ENCODE measurements at places on chromosomes 3 and 15. TPM values are rescaled to one million over a fixed set of nuclear protein-coding genes. Genes with fewer than 3 reads are reported as not detected.

ITIH1 gene
- not detected for total RNA-seq

CADPS gene
- total RNA-seq: not detected

ADAMTS7 gene
- 0.18 TPM for total RNA-seq

ILDR1 gene
- 4.5 TPM for total RNA-seq

CTXND1 gene
- total RNA-seq: not detected

GP9 gene
- not detected for total RNA-seq

SOX14 gene
- not detected for total RNA-seq

DNA sequence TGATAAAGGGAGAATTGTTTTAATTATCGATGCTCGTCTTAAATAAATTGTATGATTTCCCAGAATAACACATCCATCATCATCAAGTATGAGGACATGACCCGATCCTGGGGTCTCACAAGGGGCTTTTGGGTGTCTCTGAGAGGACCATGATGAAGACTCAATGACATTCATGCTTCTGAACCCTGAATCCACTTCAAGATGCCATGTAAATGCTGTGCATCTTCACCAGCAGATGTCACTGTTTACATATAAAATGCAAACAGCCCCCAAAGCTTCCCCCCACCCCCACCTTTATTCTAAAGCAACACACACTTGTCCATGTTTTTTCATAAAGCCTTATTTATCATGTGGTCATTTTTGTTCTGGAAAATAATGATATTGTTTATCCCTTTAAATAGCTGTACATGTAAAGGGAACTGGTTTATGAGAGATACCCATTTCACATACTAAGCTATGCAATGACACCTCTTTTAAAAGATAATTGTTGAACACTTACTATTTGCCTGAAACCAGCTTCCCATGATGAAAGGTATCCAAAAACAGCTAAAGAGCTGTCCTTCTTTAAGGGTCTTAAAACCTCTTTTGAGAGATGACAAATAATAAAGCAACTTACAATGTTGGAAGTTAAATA, 69.7 kb upstream of the UBE3A start:
- DNase-seq: no peak

DNA sequence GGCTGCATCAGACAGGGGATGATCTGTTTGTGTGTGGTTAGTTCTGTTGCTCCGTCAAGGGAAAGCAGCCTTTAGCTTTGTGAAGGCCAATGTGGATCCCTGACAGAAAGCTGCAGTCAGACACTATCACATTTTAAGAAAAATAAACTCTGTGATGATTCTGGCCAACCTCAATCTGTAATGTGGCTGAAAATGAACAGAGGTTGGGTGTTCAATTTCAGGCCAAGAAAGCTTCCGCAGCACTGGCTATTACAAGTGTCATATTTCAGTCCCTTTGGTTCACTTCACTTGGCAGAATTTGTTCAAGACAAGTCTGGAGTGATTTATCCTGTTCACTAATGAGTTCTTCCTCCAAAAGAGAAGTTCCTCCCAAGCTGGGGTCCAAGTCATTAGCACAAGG, 571.8 kb upstream of the IL12A start:
- DNase-seq: no peak

GRCh38 chr15:29134239-29134638, 135.4 kb downstream of the NSMCE3 start:
- DNase-seq: no peak

DNA sequence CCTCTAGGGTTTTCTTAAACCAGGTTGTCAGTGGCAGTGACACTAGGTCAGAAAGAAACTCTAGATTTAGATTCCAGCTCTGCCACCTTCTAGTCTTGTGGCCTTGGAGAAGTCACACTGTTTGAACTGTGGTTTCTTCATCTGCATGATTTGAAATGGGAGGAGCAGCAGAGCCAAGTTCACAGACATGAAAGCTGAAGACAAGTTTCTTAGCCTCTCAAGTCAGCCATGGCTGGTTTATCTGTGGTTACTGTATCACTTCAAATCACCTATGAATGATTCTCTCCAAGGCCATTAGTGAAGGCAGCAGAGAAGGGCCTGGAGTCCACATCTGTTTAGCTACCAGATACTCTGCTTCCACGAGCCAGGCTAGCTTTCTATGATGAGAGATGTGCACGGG, 15.6 kb downstream of the CLEC3B start:
- DNase-seq: no peak

DNA sequence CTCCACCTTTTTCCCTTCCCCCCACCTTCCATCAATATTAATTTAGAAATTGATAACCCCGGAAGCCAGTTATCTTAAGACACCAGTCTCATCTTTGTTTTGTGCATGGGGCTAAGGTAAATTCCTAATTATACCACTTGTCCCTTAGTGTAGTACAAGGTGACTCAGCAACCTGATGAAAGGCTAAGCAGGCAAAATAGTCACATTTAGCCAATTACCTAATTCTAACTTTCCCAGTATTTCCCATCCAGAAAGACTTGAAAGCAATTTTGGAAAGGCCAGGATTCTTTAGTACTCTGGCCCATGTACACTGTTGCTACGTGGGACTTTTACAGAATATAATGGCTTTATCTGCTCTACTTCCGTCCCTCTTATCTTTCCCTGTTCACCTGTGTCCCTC, 72.6 kb downstream of the SETD5 start:
- DNase-seq: no peak

DNA sequence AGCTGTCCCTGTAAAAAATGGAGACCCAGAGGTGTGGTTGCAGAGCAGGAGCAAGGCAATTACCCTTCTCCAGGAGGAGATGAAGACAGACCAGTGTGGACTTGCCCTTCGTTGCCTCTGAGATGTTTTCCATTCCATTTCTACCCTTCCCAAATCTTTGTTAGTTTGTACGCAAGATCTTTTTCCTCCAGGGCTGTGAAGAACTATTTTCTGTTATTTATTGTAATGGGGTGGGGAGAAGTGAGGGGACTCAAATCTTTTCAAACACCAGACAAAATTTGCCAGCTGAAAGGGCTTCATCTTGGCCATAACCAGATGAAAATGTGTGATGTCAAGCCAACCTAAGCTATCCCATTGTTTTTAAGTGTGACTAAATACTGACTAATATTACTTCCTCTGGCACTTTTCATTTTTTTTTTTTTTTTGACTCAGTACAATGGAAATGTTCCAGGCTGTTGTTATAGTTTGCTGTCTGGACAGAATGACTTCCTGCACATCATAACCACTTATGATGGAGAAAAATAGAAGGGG, 271.3 kb upstream of the TPRG1 start:
- no peak for DNase-seq

GRCh38 chr3:32238453-32239306, at the start of gene CMTM8:
Gene CMTM8 (plus strand): TSS chr3:32238680. CDS start chr3:32238973, 293 bp downstream.
- peak; percentile 57 for DNase-seq

GRCh38 chr3:31013843-31014242, 119.4 kb upstream of the GADL1 start:
- no peak for DNase-seq

- no peak for DNase-seq
Observed at GRCh38 chr3:133206921-133207320, 168.7 kb downstream of the TMEM108 start.

Measured in activated CD8-positive, alpha-beta memory T cell treated with anti-CD3 and anti-CD28 coated beads, Interleukin-2, amount 10 ng/mL, durations not matched to agents 7 days and 5 days (primary cell).